ENCODE measurements at places on chromosomes 11 and 22.

GRCh38 chr11:113626736-113627135 lies 79.4 kb downstream of the TMPRSS5 start:
- no peak for DNase-seq

GRCh38 chr22:19040888-19041703 lies 81.1 kb downstream of the DGCR2 start:
- peak; percentile 45 for DNase-seq

DNA sequence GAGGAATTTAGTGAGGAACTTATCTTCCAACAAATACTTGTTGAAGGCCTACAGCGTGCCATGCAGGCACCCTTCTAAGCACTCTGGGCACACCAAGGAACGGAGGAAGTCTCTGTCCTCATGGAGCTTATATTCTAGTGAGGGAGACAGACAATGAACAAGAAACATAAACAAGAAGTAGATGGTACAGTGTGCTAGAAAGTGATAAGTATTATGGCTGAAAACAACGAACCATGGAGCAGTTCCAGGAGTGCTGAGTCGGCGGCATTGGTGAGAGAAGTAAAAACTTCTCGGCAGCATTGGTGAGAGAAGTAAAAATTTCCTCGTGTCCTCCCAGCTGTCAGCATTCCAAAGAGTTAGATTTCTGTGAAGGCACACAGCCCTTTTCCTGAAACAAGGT lies 53.2 kb downstream of the FAM76B start:
- DNase-seq = no peak

- no peak for DNase-seq
Measured at GRCh38 chr11:10762913-10763421, 11.9 kb downstream of the CTR9 start.

DNA sequence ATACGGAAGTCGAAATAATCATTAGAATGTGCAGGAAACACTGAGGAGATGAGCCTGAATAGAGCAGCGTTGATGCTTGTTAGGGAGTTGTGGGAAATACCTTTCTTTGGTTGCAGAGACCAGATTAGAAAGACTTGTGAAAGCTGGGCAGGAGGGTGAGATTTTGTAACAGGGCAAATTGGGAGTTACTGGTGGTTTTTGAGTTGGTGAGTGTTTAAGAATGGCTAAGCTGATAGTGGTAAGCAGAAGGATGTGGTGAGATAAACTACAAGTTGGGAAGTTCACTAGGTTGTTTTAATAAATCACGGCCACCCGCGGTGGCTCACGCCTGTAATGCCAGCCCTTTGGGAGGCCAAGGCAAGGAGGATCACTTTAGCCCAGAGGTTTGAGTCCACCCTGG lies 34.4 kb downstream of the MCAM start:
- no peak for DNase-seq

GRCh38 chr22:37896181-37896592 lies 9.9 kb upstream of the MICALL1 start:
- no peak for DNase-seq

GRCh38 chr11:108224911-108225786 lies 2.3 kb downstream of the ATM start:
- DNase-seq = no peak

- DNase-seq = no peak
Measured at GRCh38 chr11:11586465-11586864, 35.3 kb downstream of the GALNT18 start.

GRCh38 chr22:37241351-37242142 lies 2.5 kb downstream of the RAC2 start:
- DNase-seq = no peak

DNA sequence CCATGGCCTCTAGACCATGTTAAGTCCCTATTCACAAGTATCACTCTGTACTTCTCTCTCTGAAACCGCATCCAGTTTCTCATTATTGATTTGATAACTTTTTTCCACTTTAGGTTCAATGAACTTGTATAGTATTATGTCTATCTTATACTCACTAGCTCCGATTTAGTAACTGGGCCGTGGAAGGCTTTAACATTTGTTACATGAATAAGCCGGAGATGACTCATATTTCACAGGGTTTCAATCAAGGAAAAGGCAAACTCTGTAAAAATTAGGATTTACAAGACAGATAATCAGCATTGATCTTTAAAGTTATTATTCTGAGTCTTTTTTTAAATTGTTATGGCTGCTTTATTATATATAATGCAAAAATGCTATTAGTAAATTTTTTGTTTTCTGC lies 662.2 kb upstream of the CNTN5 start:
- DNase-seq = no peak

DNA sequence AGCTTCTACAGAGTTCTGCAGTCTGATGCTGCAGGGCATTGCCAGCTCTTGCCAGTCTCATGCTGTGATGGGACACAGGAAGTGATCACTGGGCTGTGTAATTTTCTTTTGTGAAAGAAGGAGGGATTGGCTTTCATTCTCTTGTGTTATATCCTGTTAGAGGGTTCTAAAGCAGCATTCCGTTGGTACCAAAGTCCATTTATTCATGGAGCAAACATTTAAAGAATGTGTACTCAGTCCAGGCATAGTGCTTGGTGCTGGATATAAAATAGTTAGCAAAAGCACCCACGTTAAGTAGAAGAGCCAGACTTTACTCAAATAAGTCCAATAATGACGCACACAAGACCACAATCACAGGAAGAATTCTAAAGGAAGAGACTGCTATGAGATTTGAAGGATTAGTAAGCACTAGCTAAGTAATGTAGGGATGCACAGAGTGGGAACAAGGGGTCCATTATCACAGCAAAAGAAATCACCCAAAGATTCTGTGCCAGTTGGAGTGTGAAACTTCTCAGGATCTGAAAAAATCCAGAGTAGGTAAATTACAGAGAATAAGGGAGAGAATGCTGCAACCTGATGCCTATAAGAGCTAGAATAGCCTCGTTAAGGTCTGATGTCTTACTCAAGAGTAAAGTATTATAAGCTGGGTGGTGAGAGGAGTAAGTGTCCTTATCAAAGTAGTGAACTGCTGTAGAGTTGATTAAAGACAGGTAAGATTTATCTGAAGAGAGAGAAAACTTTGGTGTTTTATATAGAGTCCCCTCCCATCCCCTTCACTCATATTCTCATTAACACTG lies 728.3 kb downstream of the METTL15 start:
- DNase-seq = no peak

- DNase-seq = no peak
Measured at GRCh38 chr11:71130106-71130505, 122.3 kb downstream of the SHANK2 start.

DNA sequence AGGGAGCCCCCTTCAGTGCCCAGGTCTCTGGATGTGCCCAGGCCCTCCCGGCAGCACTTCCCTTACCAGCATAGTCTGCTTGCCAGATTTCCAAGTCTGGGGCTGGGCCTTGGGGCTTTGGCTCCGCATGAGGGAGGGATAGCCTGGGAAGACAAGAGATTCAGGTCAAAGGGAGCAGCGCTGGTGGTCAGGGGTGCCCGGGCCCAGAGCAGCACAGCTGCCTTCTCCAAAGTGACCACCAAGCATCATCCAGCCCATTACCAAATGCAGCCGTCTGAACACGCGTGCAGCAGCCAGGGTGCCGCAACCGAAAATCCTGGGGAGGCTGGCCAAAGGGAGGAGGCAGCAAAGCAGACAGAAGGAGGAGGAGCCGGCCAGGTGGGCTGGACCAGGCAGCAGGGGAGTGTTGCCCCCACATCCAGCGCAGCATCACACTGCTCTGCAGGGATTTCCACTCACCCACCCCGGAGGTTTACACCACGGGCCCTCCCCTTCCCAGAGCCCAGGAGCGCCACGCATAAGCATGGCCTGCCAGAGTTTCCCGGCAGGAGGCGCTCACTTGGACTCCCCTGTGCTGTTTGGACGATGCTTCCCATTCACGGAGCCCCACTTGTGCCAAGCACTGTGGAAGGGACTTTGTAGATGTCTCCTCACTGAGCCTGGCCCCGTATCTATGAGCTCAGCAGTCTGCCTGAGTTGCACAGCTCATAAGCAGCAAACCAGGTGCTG lies 22.5 kb downstream of the TRIM29 start:
- peak; percentile 58 for DNase-seq

GRCh38 chr11:620935-621814 lies 3.6 kb downstream of the CDHR5 start:
- no peak for DNase-seq

DNA sequence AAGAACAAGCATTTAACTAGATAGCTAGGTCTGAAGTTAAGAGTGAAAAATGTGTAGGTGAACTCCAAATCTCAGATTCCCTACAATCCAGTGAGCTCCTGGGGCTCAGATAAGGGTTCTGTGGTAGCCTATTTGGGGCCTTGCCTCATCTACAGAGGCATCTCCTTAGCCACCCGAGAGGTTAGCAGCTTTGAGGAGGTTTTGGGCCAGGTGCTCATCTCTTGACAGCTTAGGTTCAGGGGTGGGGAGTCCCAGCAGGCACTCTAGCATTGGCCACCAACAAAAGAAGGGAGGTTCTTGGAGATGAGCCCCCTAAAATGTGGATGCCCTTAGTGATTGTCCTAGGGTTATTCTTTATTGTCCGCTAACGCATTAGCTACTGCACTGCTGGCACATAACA lies 184.4 kb upstream of the B3GAT1 start:
- no peak for DNase-seq

GRCh38 chr11:19868871-19869270 lies 156.2 kb downstream of the NAV2 start:
- no peak for DNase-seq

DNA sequence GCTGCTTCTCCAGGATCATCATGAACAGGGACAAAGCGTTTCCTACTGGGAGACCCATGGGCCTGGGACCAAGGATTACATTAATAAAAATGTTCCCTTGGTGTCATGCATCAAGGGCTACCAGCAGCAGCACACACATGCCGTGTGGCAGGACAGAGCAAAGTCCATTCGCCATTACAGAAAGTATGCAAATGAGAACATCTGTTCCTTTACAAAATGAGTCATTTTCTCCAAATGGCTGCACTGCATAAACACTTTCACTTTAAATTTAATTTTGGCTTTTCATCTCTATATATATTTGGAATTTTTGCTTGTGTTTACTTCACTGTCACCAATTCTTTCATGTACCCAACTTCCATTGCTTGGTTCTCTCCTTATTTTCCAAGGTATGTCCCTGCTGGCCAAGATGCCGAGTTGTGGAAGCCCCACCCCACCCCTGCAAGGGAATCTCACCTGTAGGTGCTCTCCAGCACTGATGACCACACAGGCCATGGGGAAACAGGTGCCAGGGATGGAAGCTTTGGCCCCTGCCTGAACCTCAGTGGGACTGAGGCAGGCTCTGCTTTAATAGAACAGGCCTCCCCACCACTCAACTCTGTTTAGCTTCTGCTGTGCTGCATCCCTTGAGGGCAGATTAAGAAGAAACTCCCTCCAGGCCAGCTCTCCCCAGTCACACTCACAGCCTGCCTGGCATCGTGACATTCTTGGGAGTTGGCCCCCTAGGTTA lies 15.6 kb upstream of the GNAZ start:
- DNase-seq = peak; percentile 63

DNA sequence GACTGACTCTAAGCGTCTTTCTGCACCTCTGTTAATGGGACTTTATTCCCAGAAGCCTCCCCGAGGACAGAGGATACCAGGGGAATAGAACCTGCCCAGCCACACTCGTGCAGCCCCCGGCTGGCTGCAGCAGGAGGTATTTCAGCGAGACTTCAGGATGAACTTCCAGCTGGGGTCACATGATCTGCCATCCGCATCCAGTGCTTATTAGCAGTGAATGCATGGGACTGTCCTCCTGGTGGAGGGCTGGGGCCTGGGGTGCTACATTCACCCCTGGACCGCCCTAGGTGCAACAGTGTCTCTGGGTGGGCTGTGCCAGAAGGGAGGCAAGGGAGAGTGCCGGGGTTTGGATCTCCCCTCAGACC lies 1.6 kb downstream of the DUSP8 start:
- no peak for DNase-seq

DNA sequence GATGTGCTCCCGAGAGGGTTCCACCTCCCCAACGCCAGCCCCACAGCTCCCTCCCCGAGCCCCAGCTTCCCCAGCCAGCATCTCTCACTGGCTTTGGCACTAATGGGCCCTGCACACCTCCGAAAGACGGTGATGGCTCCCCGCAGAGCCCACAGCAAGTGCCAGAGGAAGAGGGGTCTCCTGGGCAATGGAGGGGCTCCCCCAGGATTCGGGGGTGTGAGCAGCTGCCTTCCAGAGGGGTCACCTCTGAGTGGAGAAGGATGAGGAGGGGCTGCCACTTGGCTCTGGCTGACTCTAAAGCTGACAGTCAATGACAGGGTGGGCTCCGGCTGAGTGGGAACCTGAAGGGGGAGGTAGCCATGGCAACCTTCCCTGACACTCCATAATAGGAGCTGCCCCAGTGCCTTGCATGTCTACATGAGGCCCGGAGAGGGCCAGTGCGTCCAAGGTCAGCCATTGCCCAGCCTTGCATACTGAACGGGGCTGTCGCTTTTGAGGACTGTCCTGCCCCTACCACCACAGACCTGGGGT lies 98.6 kb upstream of the SYT13 start:
- DNase-seq = no peak

- DNase-seq = no peak
Measured at GRCh38 chr11:117039900-117040299, 58.3 kb downstream of the SIK3 start.

- DNase-seq = no peak
Measured at GRCh38 chr11:20048246-20048645, 112.0 kb downstream of the DBX1 start.

GRCh38 chr11:64541131-64541530 lies 49.9 kb upstream of the SLC22A12 start:
- no peak for DNase-seq

- DNase-seq = no peak
Measured at GRCh38 chr11:2287091-2287490, 14.6 kb downstream of the C11orf21 start.

DNA sequence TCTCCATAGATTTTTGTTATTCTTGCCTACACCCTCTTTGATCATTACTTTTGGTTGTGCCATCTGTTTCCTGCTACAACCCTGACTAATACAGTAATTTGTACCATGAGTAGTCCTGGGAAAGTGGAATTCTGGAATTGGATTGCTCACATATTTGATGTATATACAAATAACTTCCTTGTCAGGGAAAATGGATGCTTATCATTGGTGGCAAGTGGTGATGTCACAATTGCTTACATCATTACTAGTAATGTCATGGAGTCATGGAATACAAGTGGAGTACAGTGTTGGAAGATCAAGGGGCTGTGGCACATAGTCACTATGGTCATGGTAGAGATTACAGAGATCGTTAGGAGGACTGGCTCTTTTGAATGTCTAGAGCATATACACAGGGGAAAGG lies 24.4 kb downstream of the AASDHPPT start:
- no peak for DNase-seq

GRCh38 chr22:40009292-40009774 lies 14.6 kb downstream of the FAM83F start:
- DNase-seq = peak; percentile 57

DNA sequence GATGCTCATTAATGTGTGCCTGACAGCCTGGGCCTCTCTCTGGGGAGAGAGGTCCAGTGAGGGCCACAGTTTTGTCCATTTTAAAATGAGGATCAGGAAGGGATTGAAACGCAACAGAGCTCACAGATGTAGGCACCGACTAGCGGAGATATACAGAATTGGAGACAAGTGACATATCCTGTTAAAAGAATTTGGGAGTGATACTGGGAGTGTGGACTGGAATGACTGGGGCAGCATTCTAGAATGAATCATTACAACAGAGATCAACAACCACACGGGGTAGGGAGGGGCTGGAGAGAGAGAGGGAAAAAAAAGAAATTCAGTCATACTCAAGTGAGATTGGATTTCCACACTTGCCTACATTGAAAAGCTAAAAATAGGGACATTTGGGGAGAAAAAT lies 2.5 kb upstream of the NCAM1 start:
- no peak for DNase-seq
